ENCODE measurements at places on chromosomes 13 and 19.

GRCh38 chr19:44954278-44954648, 917 bp upstream of the CLPTM1 start:
- DNase-seq, result no peak

DNA sequence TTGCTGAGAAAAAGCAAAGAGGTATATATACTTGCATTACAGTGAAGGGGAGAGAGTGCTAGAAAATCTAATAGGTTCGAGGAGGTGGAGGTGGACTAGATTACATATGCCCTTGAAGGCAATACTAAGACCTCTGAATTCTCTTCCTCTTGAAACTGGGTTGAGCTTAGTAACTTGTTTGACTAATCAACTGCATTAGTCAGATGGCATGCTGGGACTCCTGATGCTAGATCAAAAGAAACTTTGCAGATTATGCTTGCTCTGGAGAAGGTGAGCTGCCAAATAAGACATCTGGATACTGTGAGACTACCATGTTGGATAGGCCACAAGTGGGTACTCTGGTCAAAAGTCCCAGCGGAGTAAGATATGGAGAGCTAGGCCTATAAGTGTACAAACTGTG, 331.3 kb downstream of the KLF5 start:
- no peak for DNase-seq

DNA sequence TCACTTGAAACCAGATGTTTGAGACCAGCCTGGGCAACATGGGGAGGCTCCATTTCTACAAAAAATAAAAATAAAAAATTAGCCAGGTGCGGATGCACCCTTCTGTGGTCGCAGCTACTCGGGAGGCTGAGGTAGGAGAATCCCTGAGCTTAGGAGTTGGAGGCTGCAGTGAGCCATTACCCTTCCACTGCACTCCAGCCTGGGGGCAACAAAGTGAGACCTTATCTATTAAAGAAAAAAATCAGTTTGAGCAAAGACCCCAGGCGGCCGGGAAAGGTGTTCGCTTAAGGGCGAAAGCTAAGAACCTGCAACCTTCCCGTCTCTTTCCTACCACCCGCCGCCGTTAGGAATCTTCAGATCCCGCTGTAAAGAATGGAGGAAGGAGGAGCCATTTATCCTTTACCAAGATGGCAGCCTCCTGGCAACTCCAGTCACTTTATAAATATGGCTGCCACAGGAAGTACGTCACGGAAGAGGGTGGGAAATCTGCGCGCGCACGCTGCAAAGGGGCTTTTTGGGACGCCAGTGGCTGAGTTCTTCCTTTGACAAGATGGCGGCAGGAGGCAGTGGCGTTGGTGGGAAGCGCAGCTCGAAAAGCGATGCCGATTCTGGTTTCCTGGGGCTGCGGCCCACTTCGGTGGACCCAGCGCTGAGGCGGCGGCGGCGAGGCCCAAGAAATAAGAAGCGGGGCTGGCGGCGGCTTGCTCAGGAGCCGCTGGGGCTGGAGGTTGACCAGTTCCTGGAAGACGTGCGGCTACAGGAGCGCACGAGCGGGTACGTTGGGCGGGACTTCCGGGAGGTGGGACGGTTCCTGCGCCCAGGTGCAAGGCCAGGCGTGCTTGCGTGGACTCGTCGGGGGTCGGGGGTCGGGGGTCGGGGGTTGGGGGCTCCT, at the start of gene NOP53:
Gene NOP53 (plus strand): TSS at position 537 of the 892 bp plus-strand sequence. CDS start 14 bp downstream, at position 551.
- peak; percentile 85 for DNase-seq

DNA sequence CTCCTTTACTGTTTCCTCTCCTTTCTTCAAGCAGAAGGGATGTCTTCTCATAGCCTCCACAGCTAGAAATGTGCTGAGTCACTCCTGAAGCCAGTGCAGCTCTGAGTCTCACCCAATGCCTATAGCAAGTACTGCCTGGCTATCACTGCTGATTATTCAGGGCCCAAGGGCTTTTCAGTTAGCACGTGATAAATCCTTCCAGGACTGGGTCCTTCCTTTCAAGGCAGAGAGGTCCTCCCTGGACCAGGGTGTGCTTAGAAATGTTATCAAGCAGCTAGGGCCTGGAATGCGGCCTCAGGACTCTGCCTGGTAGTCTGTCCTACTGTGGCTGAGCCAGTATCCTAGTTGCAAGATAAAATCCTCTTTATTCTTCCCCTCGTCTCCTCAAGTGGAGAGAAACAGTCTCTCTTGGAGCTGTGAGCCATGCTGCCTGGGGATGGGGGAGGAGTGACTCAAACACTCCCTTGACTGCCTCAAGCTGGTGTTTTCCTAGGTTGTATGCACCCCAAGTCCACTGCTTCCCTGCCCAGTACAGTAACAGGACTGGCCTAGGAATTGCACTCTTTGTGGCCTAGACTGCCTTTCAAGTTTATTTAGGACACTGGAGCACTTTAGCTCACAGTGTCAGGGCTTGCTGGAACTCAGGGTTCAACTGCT, 198.7 kb upstream of the SERP2 start:
- DNase-seq, result no peak

DNA sequence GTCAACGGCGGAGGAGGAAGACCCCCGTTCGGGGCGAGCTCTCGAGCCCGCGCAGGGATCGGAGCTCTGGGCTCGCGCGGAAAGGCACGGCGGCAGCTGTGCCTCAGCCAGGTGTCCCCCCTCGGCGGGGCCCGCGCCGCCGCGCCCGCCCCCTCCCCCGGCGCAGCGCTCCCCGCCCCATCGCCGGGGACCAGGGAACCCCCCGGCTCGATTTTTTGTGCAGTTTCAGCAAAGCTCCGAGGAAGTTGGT, 110.0 kb downstream of the KCNRG start:
- DNase-seq, result no peak

DNA sequence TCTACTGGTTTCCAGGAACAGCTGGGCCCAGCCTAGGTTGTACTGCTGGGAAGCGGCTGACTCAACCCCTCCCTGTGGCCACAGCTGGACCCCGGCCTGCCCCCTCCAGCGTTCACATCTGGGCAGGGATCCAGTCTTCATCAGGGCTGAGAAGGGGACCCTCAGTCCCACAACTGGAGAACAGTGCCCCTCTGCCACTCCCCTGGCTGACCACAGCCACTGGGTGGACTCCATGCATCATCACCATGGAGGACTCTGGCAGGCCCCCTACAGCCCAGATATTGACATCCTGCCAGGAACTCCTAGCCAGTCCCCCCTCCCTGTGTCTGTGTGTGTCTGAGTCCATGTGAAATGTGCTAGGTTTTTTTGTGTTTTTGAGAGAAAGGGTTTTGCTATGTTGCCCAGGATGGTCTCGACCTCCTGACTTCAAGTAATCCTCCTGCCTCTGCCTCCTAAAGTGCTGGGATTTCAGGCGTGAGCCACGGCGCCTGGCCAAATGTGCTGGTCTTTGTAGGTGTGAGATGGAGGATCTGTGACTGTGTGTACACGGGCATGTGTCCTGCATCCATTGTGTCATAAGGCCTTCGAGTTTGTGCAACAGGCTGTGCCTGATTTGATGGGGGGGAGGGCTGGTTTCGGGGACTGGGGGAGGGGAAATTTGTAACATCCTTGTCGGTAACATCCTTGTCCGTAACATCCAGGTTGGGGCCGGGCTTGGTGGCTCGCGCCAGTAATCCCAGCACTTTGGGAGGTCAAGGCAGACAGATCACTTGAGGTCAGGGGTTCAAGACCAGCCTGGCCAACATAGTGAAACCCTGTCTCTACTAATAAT, 4.0 kb upstream of the HOOK2 start:
- no peak for DNase-seq

GRCh38 chr19:40321566-40322270, 26.5 kb downstream of the C19orf47 start:
- DNase-seq, result no peak

- DNase-seq, result no peak
These were observed 242.5 kb upstream of the SERP2 start for GRCh38 chr13:44131069-44131614.

- DNase-seq, result no peak
These were observed 663 bp upstream of the SMAD9 start for GRCh38 chr13:36920616-36921185.

DNA sequence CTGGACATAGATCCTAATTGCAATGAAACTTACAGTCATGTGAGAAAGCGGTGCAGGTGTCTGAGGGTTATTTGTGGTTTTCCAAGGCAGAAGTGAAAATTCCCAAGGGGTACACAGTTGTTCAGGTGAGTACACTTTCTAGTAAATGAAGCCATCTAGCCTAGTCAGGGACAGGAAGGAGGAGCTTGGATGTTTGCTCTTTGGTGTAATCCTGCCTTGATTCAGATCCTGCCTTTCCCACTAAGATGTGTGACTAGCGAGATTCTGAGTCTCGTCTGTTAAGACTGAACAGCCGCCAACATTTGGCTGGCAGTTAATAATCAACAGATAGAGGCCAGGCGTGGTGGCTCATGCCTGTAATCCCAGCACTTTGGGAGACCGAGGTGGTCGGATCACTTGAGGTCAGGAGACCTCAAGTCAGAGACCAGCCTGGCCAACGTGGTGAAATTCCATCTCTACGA, 2.5 kb downstream of the RPS9 start:
- no peak for DNase-seq

DNA sequence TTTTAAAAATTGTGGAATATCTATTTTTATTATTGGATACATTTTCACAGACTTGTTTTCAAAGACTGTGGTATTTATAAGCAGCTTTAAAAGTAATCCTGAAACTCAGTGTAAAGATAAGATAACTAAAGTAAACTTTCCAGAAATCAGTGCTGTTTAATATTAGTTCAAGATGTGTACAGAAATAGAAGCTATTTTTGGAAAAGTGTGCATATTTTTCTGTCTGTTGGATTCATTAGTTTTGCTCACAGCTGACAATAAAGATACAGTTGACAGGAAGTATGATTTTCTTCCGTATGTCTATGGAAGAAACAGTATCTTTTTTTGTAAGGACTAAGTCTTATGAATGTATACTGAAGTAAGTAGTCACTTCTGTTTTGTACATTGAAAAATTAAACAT, 85.9 kb downstream of the GJA3 start:
- DNase-seq, result no peak

GRCh38 chr19:52296773-52297600, at the start of gene ZNF480:
TSS of gene ZNF480 (plus strand) at chr19:52297169. CDS start at chr19:52300413, 3,244 bp downstream.
- peak; percentile 73 for DNase-seq

DNA sequence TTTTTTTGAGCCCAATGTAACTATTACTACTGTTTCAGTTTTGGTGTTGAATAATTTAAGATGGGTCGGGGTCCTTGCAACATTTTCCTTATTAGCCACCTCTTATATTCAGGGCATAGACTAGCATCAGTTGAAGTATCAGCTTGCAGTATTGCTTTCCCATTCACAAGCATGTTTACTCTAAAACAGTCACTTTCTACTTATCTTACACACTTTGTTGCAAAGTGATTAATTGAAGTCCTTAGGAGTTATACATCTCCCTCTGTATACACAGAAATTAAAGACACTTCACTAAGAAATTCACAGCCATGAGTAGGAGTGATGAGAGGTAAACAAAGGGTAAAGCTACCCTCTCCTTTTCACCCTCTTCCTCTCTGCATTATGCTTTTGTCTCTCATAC, 27.6 kb downstream of the SLAIN1 start:
- no peak for DNase-seq

DNA sequence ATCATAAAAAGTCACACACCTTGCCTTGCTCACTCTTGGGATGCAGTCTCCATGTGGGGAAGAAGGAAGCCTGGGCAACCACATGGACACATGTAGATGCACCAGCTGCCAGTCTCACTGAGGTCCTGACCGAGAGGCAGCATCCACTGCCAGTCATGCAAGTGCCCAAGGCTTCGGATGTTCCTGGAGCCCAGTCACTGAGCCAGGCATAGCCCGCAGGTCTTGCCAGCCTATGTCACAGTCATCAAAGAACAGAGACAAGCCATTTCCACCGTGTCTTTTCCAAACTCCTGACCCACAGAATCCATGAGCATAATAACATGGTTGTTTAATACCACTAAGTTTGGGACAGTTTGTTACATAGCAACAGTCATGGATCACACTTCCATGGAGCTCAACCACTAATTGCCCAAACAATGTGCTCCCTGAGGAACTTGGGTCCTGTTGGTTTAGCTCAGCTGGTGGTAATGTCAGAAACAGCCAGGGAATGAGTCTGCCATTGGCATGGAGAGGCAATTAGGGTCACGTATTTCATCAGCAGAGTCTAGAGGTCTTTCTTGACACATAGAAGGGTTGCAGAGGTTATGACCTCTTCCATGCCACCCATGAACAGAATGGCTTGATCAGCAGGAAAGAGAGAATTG, 21.5 kb downstream of the STARD13 start:
- no peak for DNase-seq

DNA sequence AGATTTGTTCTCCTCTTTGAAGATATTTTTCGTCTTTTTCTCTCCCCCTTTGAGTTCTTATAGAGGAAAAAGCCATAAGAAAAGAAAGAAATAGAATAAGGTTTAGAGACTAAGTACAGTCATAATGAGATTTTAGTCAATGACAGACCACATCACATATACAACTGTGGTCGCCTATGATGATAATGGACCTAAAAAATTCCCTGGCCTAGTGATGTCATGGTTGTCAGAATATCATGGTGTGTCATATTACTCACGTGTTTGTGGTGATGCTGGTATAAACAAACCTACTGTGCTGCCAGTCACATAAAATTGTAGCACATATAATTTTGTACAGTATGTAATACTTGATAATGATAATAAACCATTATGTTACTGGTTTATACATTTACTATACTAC, 1096.1 kb downstream of the OLFM4 start:
- no peak for DNase-seq

GRCh38 chr13:35866801-35867200, 264.4 kb downstream of the DCLK1 start:
- DNase-seq, result no peak

GRCh38 chr19:40285353-40286234, 449 bp upstream of the AKT2 start:
- peak; percentile 94 for DNase-seq

GRCh38 chr19:44576843-44577565, 36.4 kb upstream of the IGSF23 start:
- DNase-seq, result no peak

GRCh38 chr13:98542568-98543377, 34.1 kb downstream of the STK24 start:
- DNase-seq, result no peak

DNA sequence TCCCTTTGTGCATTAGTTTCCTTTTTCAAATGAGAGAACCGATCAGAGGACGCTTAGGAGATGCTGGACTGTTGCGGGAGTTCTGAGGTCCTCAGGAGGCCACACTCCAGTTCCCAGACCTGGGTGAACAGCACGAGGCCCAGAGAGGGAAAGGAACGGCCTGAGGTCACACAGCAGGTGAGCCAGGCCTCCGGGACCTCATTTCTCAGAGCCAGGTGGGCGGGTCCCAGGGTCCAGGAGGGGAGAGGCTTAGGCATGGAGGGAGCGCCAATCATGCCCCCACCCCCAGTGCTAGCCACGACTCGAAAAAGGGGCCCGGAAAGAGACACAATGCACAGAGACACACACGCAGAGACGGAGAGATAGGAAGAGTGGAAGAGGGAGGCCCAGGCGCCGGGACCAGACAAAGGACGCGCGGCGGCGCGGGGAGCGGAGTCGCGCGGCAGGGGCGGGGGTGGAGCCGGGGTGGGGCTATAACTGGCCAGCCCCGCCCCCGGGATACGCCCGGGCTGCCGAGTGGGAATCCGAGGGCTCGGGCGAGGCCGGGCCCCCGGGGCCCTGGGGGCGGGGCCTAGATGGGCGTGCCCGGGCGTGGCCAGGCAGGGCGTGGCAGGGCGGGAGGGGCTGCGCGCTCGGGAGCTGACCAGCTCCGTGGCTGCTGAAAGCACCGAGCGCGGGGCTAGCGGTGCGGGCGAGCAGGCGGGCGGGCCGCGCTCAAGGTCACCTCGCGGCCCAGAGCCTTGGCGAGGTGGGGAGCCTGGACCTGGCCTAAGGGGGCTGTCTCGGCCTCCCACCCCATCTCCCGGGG, 1.6 kb downstream of the ELAVL3 start:
- peak; percentile 51 for DNase-seq

Measured in hypothalamus (tissue), 51 donors.